Epithelial cell of esophagus (primary cell): ENCODE measurements at places on chromosomes 1 and 21.
A peak's percentile ranks its signal among the peaks of the same experiment; 100 is the strongest.

GRCh38 chr1:201686714-201687455 is 142.1 kb upstream of the IPO9 start:
- DNase-seq: peak; percentile 69

- DNase-seq: peak; percentile 2
Measured at GRCh38 chr21:25496825-25497482, 110.3 kb downstream of the MRPL39 start.

DNA sequence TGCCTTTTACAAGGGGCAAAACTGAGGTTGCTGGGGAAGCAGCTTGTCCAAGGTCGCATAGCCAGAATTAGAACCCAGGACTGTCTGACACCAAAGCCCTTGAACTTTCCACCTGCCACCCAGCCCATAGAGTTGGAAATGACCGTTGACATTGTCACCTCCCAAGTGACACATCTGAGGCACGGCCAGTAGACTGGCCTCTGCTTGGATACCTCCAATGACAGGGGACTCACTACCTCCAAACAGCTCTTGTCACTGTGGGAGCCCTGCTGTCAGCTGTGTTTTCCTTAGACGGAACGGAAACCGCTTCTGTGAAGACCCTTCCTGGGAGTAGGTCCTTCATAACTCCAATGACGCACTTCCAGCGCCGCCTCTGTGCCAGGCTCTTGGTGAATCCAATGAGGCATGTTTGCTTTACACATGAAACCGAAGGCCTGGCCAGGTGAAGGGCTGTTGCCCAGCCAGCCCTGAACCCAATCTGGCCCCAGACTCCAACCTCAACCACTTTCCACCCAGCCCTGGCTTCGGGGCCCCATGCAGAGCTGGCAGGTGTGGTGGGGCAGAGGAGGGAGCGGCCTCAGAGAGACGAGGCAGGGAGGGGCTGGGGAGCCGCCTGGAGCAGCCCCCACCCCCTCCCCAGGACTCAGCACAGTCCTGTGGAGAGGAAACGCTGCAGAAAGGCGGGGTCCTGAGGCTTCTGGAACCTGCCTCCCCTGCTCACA is 109.2 kb upstream of the IFFO2 start:
- no peak for DNase-seq

DNA sequence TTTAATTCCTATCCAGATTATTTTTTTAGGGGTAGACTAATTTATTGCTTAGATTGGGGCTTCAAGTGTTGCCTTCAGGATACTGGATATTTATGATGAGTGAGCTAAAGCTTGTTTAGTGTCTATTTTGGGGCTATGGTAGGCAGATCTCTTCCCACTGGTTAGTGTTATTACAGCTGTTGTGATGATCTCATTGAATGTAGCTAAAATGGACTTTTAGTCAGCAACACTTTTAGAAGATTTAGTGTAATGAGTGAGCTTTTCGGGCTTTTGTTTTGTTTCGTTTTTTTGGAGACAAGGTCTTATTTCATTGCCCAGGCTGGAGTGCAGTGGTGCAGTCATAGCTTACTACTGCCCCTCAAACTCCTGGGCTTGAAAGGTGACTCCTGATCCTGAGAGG is 14.2 kb downstream of the THRAP3 start:
- no peak for DNase-seq

DNA sequence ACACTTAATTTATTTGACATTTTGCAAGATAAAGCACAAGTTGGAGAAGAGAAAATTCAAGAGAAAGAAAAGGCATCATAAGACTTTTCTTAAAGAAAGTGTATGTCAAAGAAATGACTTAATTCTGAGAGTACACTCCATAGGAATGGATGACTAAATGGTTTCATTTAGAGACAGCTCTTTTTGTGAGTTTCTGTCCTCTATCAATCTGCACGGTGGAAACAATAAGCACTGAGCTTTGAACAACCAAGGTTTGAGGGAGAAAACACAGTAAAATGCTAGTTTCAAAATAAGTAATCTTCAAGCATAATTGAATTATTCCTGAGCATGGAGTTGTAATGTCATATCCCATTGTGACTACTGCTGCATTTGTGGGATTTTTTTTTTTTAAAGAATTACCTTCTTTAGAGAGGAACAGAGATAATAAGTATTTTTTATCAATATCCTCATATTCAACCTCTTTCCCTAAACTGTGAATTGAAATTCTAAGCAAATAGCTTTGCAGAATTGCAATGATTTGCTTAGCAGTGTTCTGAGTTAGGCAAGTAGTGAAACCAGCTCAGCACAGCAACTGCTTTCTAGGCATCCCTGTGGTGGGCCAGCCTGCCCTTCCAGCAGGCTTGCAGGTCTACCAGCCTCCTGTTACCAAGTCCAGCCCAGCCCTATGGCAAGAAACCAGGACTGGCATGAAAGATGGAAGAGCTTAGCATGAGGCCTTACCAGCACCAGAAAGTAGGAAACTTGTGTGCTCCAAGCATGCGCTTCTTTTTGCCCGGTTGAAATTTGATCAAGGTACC is 38.2 kb downstream of the KCNJ6 start:
- DNase-seq: no peak

GRCh38 chr1:16077406-16078245 is 4.2 kb upstream of the FAM131C start:
- peak; percentile 55 for DNase-seq

DNA sequence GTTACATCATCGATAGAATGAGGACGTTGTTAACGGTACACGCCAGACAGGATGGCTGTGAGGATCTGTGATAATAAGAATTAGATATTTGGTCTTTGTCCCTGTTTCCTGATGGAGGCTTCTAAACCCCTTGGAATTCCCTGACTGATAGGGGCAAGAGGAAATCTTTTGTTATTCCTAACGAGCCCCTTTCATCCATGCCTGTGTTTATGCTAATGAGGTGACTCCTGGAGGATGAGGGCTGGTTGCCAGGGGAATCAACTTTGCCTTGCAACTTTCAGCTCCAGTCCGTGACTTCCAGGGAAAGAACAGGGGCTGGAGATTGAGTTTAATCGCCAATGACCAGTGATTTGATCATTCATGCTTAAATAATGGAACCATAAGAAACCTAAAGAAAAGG is 39.3 kb upstream of the NLRP3 start:
- no peak for DNase-seq
